Right kidney (tissue), 9 donors: ENCODE measurements at places on chromosomes 12 and 14.

- no peak for DNase-seq
Measured at GRCh38 chr12:11166300-11166699, 4.7 kb upstream of the SMIM10L1 start.

DNA sequence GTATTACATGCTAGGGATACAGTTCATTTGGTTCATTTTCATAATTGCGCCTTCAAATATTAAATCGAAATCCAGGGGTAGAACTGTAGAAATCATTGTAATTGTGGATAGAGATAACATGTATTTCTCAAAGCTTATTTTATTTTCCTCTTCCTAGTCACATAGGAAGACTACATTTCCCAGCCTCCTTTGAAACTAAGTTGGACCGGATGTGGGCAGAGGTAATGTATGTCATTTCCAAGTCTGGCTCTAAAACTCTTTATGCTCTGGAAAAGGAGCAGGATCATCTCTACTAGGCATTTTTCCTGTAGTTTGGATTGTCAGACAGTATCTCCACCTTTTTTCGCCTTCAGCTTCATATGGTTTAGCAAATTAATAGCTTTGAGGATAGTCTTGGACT is 70.1 kb upstream of the CRY1 start:
- no peak for DNase-seq

DNA sequence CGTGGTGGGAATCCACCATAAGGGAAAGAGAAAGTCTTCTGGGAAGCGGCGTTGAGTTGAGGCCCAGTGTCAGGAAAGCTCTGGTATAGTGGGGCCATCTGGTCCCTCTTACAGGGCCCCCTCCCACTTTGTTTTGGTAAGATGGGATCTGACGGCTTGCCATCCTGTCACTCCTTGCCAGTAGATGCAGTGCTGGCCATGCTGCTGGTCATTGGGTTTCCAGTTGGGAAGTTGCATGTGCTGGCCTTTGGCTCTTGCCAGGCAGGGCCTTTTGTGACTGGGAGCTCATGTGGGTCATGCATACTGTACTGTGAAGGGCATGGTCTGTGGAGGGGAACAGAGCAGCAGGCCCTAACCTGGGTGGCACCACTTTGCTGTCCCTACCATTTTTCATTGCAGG is 3.8 kb downstream of the TRAF3 start:
- DNase-seq, result no peak

GRCh38 chr14:23352506-23353432 is at the start of gene SLC22A17:
Gene SLC22A17 (minus strand): TSS chr14:23352887.
- peak; percentile 83 for DNase-seq
